ENCODE measurements at places on chromosomes 11 and 22.

DNA sequence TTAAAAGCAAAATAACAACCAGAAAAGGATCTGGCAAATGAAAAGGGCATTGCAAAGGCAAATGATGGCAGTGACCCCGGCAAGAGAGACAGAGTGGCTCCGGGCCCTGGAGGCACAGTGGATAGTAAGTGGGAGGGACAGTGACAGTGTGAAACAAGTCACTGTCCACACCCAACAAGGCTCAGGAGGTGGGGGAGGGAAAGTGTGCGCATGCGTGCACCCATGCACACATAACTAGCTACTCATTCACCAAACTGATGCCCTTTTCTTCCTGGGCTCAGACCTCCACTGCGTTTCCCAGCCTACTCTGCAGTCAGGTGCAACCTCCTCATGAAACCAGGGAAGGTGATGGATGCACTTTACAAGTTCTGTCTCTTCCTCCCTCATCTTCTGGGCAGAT lies 108.4 kb downstream of the SHANK2 start:
- no peak for DNase-seq

DNA sequence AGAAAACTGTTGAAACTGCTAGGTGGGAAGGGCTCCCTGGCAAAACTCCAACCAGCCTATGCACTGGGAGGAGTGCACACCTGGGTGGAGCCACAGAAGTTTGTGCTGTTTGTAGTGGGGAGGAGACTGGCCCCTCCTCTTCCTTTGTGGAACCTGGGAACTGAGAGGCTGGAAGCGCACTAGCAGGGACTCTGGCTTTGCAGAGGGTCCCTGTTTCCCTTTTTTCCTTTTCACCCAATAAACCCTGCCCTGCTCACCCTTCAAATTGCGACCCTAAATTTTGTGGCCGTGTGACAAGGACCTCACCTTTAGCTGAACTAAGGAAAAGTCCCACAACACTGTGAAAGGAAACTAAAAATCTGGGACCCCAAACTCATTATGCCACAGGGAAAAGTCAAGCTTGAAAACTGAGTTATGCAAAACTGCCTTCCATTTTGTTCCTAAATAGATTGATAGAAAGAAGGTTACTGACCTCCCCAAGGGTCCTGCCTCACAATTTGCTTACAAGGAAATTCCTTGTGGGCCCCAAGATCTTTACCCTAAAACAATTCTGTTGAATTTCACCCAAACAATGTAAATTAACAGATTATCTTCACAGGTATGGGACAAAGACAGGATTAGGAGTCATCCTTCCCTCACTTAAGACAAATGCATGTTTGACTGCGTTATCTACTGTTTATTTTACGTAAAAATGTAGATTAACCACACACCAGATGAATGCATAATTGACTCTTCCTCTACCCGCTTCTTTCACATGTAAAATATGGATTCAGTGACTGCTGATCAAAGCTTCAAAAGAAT lies 81.0 kb downstream of the SLC36A4 start:
- peak; percentile 4 for DNase-seq

- no peak for DNase-seq
Measured at GRCh38 chr11:132499661-132500060, 1032.6 kb downstream of the OPCML start.

DNA sequence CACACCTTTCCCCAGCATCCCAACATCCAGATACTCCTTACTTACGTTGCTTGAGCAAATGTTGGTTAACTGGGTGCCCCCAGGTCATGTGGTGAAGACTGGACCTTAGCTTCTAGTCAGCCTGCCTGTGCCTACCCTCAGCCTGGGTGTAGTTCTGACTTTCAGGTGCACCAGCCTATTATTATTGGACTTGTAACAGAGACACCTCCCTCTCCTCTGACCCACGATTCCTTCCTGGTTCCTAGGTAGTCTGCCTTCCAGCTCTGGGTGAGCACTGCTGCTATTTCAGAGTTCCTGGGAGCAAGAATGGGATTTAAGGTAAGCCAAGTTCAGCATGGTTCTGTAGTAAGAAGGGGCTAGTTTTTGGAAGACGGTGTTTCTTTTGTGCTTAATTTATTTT lies 138.2 kb downstream of the DSCAML1 start:
- DNase-seq, result no peak

- peak; percentile 27 for DNase-seq
Measured at GRCh38 chr11:125404811-125405790, 91.0 kb downstream of the FEZ1 start.

- DNase-seq, result peak; percentile 27
Measured at GRCh38 chr22:17767233-17768065, 6.8 kb downstream of the BID start.

- no peak for DNase-seq
Measured at GRCh38 chr22:39430576-39431150, 26.1 kb upstream of the MGAT3 start.

DNA sequence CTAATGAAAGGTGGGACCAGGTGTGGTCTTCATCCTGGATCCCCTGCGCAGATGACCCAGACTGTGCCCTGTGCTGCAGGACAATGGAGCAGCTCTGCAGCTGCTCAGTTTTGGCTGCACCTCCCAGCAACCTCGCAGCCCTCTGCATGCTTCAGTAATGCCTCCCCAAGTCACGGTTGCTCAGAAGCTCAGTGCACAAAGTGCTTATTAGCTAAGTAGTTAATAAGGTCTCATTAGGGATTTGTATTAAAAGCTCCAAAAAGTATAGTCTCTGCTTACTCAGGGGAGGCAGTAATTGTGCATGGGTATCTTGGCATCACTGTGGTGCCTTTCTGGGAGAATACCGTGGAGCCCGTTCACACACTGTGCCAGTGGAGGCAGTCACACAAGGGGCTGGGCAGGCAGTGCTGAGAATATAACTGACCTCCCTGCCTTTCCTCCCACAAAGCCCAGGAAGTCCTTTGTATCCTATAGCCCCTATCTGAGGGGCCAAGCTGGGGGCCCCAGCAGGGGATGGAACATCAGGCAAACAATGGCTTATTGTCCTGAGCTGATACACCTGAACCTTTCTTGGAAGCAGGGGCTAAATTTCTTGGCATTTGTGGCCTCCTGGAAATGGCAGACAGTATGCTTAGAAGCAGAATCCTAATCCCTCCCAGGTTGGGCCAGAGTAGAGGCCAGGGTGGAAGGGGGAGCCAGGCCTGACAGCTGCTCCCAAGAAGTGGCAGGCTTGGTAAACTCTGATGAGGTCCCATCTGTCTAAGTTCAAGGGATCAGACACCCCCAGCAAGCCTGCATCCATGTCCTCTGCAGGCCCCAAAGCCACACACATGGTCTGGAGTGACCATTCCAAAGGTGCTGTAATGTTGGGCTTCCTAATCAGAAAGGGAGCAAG lies 125.5 kb upstream of the PARVA start:
- DNase-seq, result no peak
